CD4-positive, alpha-beta T cell treated with Interferon gamma for 1 hour (primary cell): ENCODE measurements at places on chromosomes 7 and 10.

DNA sequence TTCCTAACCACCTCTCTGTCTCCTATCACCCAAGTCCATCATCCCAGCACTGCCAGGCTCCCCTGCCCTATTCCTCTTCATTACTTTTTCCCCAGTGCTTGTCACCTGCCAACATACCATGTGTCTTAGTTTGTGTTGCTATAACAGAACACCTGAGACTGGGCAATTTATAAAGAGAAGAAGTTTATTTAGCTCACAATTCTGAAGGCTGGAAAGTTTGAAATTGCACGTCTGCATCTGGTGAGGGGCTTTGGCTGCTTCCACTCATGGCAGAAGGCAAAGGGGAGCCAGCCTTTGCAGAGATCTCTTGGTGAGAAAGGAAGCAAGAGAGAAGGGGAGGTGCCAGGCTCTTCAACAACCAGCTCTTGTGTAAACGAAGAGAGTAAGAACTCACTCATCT is 47.3 kb downstream of the DRGX start:
- DNase-seq: no peak

- DNase-seq: no peak
Measured at GRCh38 chr10:123795196-123795780, 96.3 kb downstream of the CPXM2 start.

DNA sequence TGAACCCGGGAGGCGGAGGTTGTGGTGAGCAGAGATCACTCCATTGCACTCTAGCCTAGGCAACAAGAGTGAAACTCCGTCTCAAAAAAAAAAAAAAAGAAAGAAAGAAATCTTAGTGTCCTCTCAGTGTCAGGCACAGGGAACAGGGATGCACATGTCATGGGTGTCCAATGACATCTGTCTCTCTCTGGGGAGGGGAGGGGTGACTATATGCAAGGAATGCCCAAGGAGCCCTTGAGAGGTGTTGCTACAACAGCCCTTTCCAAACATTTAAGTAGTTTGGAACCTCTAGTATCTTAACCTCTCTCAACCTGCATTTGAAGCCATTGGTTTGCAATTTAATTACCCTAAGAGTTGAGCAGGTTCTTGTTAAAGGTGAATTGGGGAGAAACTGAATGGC is 28.9 kb downstream of the PDLIM1 start:
- no peak for DNase-seq

DNA sequence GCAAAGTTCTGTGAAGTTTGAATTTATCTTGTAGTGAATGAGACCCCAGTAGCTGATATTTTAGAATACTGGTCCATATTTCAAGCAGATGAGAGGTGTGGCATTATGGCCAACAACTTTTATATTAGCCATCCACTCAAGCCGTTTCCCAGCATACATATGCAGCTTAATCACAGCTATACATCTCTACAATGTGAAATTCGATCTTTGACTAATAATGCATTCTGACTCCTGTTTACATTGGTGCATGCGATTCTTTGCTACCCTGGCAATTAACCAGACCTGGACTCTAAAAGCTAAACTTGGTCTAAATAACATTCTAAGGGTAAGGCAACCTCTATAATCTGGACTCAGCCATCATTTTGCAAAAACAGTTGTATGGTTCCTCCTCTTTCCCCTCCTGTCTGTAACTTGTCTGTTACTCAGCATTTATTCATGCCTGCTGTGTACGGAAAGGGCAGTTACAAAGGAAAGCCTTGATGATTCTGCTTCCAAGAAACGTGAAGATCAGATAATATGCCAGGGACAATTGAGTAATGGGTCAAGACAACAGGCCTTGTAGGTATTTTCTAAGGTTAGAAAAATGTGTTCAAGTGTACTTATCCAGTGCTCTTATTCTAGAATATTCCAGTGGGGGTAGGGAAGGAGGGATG is 50.6 kb downstream of the PNLIPRP2 start:
- no peak for DNase-seq

- peak; percentile 53 for DNase-seq
Measured at GRCh38 chr10:95246582-95247051, 44.2 kb downstream of the PDLIM1 start.

DNA sequence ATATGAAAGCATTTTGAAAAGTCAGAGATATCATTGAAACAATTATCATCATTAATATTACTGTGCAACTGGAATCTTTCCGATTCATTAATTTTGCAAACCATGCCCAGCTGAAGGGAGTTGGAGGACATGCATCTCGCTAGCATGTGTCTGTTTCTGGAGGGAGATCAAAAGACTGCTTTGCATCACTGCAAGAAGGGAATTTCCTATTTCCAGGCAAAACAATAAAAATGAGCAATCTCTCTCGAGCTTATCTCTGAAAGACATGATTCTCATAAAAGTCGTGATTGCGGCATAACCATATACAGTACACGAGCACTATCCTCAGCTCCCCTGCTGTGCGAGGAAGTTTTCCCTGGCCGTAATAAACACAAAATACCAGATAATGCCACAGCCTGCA is 607.6 kb upstream of the DPP6 start:
- no peak for DNase-seq

DNA sequence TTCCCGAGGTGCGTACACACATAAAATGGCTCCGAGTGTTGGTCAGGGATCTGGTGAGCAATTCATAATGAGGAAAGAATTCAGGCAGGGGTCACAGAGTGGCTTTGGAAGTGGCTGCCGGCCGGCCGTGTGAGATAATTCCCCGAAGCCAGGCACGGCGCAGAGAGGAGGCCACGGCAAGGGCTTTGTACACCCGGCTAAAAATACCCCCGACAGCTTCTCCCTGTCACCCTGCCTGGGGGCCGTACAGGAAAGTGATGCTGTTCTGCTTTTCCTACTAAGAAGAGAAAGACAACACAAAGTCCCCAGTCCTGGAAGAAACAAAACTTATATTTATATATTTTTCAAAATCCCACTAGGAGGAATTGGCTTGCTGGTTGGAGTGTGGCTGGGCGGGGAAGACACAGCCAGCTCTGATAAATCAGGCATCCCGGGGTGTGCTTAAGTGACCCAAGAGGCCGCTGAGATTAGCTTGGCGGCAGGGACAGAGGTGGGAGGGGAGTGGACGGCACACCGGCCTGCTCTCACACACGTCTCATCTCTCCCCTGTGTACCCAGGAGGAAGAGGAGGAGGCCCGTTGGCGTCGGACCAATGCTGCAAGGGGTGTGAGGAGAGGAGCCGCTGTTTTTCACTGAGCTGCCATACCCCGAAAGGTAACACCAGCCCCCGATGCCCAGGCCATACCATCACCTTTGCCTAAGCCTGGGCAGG is 70.5 kb downstream of the ZMIZ1 start:
- no peak for DNase-seq

DNA sequence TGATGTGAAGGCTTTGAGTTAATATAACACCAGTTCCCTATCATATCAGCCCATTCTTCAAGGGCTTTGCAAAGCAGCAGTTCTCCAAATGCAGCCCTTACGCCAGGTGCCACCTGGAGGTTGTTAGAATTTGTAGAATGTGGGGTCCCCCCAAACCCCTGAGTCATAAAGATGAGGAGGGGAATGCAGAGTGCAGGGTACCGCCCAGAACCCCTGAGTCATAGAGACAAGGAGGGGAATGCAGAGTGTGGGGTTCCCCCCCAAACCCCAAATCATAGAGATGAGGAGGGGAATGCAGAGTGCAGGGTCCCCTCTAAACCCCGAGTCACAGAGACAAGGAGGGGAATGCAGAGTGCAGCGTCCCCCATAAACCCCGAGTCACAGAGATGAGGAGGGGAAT is 605.8 kb downstream of the PTPRN2 start:
- no peak for DNase-seq

- no peak for DNase-seq
Measured at GRCh38 chr10:92753865-92754264, 64.1 kb downstream of the HHEX start.
